Neural cell (in vitro differentiated cells): ENCODE measurements at places on chromosomes 1 and 21. TPM values are rescaled to one million over a fixed set of nuclear protein-coding genes. Genes with fewer than 3 reads are reported as not detected.

C2CD2 gene
- polyA plus RNA-seq: 0.88 and 1.5 TPM in 2 replicates

MYOC gene
- polyA plus RNA-seq: not detected in 2 replicates

HOOK1 gene
- polyA plus RNA-seq: 25.5 and 27.5 TPM in 2 replicates

ALX3 gene
- polyA plus RNA-seq: not detected in 2 replicates

C4BPA gene
- not detected in 2 replicates for polyA plus RNA-seq

IGSF5 gene
- polyA plus RNA-seq: 0.72 and 1.1 TPM in 2 replicates

TMEM52 gene
- 0.89 TPM in 1 of 2 replicates, not detected in the other for polyA plus RNA-seq

FCAMR gene
- polyA plus RNA-seq: not detected in 2 replicates

TMPRSS15 gene
- 0.18 and 0.50 TPM in 2 replicates for polyA plus RNA-seq

MPZ gene
- polyA plus RNA-seq: 0.92 TPM in 1 of 2 replicates, not detected in the other

TCHHL1 gene
- polyA plus RNA-seq: not detected in 2 replicates

HSD11B1 gene
- not detected in 2 replicates for polyA plus RNA-seq

RUNX3 gene
- not detected in 2 replicates for polyA plus RNA-seq
